ENCODE measurements at places on chromosomes 5 and 9. TPM values are rescaled to one million over a fixed set of nuclear protein-coding genes. Genes with fewer than 3 reads are reported as not detected.

GRCh38 chr9:18489861-18490260, 15.9 kb downstream of the ADAMTSL1 start:
- DNase-seq = no peak

GRCh38 chr9:72946821-72947220, 6.0 kb downstream of the ALDH1A1 start:
- no peak for DNase-seq

GRCh38 chr9:87610200-87611155, 112.8 kb downstream of the DAPK1 start:
- no peak for DNase-seq

EQTN gene
- not detected for polyA plus RNA-seq

TRMO gene
- polyA plus RNA-seq = 10.4 TPM

GRCh38 chr9:88972401-88972800, 18.9 kb upstream of the S1PR3 start:
- DNase-seq = no peak

DNA sequence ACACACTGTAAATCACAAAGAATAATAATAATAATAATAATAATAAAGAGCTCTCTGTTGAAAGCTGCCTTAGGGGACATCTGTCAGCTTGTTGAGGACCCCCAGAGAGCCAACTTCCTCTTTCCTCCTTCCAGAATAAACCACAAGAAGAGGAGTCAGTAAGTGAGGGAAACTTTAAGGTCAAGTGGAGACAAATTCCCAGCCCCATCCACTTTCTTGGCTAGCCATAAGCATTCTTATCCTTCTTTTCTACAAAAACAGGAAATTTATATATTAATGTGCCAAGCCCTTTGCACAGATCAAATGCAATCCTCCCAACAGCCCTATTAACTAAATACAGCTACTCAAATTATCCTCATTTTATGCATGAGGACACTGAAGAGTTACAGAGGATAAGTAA, 9.4 kb upstream of the C5orf58 start:
- no peak for DNase-seq

DNA sequence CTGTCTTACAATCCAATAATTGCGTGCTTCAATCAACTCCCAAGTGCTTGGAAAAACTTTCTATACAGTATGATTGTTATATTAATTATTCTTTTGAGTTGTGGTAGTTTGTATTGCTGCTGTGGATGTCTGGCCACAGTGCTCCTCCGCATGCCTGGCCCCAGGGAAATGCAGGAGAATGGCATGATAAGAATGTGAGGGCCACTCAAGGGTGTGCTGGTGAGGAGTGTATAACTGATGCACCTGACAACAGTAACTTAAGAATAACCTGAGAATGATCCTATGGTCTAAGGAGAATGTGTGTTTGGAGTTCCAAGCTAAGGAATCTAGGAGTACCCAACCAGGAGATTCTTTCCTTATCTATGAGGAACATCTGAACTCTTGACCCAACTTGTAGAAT, 152.9 kb upstream of the APC start:
- DNase-seq = no peak

- no peak for DNase-seq
These were observed 52.1 kb upstream of the ARL15 start for GRCh38 chr5:54362434-54362833.

DNA sequence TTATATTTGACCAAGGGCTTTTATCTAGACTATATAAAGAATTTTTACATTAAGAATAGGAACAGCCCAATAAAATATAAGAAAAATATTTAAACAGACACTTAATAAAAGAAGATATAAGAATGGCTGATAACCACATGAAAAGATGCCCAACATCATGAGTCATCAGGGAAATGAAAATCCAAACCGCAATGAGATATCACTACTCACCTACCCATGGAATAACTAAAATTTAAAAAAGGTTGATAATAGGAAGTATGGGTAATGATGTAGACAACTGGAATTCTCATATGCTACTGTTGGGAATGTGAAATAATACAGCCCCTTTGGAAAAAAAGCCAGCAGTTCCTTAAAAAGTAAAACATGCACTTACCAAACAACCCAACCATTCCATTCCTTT, 206.9 kb upstream of the PCSK5 start:
- no peak for DNase-seq
